Kidney tubule cell (primary cell): ENCODE measurements at places on chromosomes 1 and 21.

GRCh38 chr1:67257173-67257535 is 50.5 kb upstream of the IL12RB2 start:
- no peak for DNase-seq

DNA sequence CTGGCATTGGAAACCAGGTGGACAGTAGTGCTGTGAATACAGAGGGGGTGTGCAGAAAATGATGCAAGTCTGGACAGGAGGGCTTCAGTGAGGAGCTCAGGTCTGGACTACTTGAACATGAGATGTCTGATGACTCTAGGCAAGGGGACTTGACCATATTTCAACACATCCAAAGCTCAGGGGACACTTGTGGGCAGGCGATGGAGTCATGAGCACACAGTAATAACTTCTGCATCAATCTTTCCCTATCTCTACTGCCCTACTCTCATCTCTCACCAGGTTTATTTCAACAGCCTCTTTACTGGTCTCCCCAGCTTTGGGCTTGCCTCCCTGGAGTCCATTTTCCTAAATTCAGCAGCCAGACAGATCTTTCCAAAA is 21.9 kb downstream of the FMO2 start:
- no peak for DNase-seq

GRCh38 chr1:58861506-58861905 is 77.7 kb upstream of the JUN start:
- DNase-seq, result peak; percentile 25

DNA sequence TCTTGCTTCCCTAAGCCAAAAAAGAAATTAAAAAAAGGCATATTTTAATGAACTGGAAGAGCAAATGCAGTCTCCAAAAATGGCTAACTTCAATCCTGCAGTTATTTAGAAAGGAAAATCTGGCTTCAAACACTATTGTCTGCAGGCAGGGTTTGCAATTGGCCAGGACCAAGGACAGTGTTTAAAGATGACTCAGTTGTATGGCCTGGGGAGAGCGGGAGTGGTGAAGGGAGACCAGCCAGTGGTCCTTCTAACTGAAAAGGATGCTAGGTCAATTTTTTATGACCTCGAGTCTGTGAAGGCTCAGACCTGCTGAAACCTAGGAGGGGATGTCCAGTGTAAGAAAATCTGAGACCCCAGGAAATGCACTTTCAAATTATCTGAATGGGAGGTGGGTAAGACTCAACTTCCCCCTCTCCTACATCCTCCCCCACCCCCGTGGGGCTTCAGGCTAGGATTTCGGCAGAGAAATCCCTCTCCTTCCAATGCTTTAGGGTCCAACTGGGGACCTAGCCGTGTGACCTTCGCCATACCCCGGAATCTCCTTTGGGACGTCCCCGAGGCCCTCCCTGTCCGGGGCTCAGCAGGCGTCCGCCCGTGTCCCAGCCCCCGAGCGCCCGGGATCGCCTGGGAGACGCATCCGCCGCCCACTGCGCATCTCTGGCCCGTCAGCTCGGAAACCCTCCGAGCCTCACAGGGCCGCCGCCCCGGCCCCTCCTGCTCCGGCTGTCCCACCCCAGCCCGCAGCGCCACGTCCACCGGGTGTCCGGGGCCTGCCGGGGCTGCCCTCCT is 602 bp upstream of the RIMKLA start:
- DNase-seq, result peak; percentile 42

GRCh38 chr21:41558842-41559241 is 50.9 kb upstream of the TMPRSS2 start:
- DNase-seq, result no peak

DNA sequence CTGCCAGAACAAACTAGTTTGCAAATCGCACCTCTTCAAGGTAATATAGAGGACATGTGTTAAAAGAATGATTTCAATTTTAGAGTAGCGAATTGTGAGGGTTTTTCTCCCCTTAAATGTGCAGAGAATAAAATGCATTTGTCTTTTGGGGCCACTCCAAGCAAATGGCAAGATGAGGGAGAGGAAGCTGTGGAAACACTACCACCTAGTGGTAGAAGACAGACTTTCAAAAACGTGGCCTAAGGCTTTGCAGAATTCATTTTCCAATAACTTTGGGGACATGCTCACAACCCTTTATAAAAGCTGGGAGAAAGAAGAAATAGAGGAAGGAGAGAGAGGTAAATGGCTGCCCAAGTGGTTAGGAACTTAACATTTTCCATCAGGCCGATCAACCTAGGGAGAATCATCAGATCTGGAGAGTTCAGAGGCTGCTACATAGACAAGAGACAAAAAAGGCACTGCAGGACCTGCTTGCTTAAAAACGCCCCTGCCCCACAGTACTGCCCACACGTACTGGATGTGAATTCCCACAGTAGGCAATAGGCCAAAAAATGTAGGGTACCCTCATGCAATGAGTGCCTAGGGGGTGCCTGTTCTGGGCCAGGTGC is 15.7 kb upstream of the RCAN1 start:
- DNase-seq, result peak; percentile 54

DNA sequence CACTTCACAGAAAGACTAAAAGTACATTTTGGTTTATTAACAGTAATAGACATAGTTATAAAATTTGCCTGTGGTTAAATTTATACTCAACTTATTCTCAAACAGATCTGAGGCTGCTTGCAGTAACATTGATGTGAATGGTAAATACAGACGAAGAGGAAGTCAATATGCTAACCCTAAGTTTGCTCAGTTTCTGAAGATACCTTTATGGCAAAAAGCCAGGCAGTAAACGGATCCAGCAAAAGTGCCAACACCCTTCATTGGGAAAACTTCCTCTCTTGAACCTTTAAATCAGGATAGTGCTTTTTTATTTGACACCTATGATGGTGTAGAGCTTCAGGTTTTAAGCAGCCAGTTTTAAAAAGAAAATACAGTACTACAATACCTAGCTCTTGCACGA is 16.6 kb upstream of the CCDC181 start:
- no peak for DNase-seq

- DNase-seq, result no peak
These were observed 466 bp downstream of the VPS26C start for GRCh38 chr21:37266515-37267221.

- peak; percentile 3 for DNase-seq
These were observed 507.1 kb upstream of the ZRANB2 start for GRCh38 chr1:71587961-71588360.

GRCh38 chr1:2358651-2359640 is 32.4 kb downstream of the MORN1 start:
- DNase-seq, result no peak

DNA sequence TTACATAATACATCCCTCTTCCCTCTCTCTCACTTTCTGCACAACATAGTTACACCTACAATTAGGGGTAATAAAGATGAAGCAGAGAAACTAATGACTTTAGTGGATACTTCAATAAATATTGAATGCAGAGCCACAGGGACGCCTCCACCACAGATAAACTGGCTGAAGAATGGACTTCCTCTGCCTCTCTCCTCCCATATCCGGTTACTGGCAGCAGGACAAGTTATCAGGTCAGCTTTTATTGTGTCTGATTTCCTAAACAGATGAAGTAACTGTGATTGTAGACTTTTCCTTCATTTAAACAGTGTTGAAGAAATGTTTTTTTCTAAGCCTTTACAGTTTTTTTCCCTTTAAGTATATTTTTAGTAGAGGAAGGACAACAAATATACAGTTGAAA is 281.6 kb downstream of the TPR start:
- no peak for DNase-seq

DNA sequence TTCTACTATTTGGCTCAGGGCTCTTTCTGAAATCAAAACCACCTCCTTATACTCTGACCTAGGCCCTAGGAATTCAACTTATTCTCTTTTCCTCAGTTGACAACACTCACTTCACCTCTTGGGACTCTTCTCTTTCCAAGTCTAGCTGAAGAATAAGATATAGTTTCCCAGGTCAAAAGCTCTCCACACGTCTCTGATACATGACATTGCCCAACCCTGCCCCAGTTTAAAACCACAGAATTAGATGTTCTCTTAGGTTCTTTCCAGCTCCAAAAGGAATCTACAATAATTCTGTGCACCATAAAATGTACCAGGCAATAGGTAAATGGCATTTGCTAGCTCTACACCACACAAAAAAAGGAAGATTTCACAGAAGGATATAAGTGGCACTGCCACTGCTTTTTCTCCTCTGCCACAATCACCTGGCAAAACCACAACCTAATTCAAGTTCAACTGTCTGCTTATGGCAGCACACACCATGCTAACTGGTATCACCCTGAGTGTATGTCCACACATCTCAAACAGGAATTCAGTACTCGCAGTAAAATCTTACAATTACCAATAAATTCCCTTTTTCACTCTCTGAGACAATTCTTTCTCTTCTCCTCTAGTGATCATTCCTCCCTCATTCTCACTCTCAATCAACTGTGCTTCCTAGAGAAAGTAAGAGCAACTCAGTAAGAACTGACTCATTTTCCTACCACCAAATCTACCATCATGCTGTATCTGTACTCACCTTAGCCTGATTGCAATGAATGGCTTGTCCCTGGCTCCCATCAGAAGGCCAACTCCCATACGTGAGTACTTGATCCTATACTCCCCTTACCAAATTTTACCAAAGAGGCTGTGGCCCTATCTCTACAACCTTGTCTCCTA is 27.3 kb downstream of the ZBTB8OS start:
- DNase-seq, result no peak

DNA sequence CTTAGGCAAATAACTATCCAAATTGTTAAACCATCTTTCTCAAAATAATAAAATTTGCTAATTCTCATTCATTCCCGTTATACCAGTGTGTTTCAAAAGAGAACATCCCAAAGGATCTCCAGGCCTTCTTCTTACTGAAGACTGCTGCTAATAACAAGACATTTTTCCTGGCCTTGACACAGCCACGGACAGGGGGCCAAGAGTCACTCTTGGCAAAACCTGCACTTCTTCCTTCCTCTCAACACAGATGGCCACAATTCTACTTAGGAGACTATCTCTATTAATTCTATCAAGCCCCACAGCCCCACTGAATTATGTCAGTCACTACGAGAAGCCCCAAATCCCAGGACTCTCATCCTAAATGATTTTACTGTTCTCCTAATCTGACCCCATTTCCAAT is 86.0 kb downstream of the EVI5 start:
- DNase-seq, result no peak

DNA sequence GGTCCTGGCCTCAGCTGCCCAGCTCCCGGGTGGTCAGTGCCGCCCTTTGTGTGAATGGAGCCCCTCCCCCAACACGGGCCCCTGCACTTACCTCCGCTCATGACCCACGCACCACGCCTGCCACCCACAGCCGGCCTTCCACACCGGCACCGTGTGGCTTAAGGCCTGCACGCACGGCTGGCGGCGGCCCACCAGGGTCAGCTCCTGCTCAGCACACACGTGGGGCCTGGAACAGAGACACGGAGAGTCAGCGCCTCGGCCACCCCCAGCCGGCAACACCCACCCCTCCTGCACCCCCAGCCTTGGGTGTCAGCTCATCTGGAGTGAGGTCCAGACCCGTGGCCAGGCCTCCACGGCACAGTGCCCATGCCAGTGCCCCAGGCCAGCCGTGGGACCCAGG is 8.9 kb downstream of the MEGF6 start:
- DNase-seq, result no peak

- peak; percentile 88 for DNase-seq
These were observed 3.6 kb downstream of the REN start for GRCh38 chr1:204162494-204163074.

GRCh38 chr1:46490656-46491442 is 1.2 kb downstream of the DMBX1 start:
- no peak for DNase-seq
